Chondrocyte (in vitro differentiated cells): ENCODE measurements at places on chromosomes 12 and 14.

DNA sequence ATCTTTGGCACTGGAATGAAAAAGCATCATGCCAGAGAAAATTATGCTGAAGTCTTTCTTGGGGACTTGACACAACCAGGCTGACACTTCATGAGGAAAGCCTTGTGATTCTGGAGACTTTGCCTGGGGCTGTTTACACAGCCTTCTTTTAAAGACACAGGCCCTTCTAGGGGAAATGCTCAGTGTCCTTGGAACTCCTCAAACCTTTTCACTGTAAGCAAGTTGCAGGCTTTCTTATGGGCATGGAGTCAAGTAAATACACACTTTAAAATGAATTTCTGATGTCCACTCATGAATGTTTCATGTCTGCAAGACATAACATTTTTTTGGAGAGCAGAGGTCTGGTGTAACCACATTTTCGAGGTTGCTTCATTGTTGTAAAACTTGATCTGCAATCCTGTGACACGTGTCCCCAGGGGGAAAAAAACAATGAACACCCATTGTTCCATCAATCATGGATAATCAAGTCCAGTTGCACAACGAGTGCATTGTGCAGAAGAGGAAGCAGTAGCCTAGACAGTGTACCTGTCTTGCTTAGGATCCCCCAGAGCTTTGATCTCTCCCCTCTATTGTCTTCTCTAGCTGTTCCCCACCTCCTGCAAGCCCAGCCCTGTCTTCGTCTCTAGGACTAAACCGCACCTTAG, 155.1 kb upstream of the PRICKLE1 start:
- no peak for DNase-seq

DNA sequence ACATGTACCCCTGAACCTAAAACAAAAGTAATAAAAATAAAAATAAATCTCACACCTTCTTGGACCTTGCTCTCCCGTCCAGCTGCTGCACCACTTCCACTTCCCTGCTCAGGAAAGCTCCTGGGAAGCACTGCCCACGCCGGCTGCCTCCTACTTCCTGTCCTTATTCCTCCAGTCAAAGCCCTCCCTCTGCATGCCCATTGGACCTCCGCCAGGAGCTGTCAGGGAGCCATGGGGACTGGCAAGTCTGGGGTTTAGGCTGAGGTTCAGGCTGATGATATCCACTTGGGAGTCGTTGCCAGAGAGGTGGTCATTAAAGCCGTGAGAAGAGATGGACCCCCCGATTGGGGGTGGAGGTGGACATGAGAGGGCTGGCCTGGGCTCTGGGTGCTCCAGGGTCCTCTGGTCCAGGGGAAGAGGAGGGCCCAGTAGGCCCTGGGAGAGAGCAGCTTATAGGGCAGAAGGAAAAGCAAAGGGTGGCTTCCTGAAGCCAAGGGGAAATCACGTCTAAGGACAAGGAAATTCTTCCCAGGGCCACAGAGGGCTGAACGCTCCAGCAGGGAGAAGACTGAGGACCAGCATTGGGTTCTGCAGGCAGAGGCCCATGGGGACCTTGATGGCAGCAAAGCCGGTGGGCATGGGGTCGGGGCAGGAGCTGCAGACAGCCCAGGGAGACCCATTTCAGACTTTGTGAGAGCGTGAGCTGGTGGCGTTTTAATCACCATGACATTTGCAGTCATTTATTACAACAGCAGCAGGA, 78.7 kb downstream of the FZD10 start:
- no peak for DNase-seq

DNA sequence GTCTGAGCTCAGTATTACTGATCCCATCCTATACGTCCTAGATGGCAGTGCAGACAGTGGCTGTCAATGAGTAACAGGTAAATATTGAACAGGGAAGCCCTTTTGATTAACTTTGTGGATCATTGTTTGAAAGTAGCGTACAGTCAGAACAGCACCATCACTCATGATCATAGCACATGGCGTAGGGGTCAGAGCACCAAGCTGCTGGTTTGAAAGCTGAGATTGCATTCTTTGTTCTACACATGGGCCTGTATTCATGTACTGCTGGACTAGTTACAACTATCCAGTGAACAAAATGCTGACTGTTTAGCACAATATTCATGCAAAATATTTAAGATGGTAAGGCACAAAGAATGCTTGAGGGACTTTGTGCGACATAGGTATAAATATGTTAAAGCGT, 131.8 kb downstream of the NPAS3 start:
- no peak for DNase-seq

- DNase-seq: no peak
Observed at GRCh38 chr14:64942531-64943111, at the start of gene GPX2. TSS of gene GPX2 (minus strand) at chr14:64942745. CDS start at chr14:64942726, 19 bp downstream.

DNA sequence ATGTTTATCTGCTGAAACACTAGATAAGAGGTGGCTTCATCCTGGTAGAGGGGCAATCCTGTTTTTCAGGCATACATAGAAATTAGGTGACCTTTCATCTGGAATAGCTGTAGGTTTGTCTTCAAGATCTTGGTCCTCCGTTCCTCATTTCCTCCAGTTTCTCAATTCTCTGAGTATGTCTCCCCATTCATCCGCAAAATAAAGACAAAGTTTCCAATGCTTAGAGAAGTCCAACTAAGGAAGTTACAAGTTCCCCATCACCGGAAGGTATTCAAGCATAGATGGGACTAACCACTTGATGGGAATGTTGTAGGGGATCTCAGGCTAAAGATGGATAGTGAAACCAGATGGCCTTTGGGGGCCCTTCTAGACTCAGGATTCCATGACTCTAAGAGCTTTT, 34.3 kb downstream of the ERG28 start:
- no peak for DNase-seq

DNA sequence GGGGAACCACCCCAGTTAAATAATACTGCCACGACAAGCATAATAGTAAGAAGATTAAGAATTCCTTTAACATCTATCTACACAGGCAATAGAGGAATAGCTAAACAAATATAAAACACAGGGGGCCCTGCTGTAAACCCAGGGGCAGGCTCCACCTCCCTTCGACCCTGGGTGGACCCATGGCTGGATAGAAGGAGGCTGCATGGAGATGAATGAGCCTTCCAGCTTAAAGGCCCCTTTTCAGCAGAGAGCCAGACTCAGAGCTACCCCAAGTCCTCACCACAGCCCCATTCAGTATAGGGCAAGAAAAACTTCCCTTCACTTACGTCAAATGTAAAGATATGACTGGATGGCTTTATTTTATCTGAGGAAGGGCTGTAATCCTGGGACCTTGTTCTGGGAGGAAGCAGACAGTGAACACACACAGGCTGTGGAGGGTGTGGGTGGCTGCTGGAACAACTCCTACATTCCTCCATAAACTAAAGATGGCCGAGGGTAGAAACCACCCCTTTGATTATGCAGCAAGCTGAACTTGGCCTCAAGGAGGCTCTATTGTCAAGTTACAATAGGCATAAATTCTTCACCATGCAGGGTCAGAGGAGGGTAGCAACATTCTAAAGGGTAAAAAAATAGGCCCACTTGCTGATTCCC, 30.4 kb downstream of the NUAK1 start:
- DNase-seq: no peak

- DNase-seq: no peak
Observed at GRCh38 chr12:60172266-60173211, 576.7 kb downstream of the SLC16A7 start.

DNA sequence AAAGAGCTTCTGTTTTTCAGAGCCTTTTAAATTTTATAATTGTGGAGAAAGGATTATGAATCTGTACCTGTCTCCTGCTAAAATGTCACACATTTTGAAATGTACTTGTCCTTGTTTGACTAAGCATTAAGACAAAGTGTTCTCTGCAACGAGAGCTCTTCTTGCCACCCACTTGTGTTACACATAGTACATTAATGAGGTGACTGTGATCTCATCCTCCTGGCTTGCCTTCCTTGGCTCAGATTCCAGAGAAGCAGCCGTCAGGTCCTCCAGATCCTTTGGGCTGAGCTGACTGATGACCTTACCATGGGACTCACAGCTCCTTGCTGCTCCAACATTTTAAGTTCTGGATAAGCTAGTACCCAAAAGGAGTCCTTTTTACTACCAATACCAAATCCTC, 81.4 kb downstream of the BBS10 start:
- DNase-seq: no peak

- DNase-seq: peak; percentile 75
Observed at GRCh38 chr12:63150713-63151622, at the start of gene AVPR1A. TSS of gene AVPR1A (minus strand) at chr12:63151201. CDS start at chr12:63150836, 365 bp downstream.

- no peak for DNase-seq
Observed at GRCh38 chr12:57342207-57342691, 88.6 kb downstream of the R3HDM2 start.

GRCh38 chr14:68518761-68519670, 273.9 kb downstream of the ZFP36L1 start:
- no peak for DNase-seq

DNA sequence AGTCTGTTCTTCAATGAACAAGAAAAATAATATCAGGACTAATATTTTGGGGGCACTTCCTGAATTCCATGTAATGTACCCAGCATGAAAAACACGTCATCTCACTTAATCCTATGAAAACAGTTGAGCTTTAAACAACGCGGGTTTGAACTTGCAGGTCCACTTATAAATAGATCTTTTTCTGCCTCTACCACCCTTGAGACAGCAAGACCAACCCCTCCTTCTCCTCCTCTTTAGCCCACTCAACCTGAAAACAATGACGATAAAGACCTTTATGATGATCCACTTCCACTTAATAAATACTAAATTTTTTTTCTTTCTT, 203.9 kb upstream of the KRR1 start:
- no peak for DNase-seq

DNA sequence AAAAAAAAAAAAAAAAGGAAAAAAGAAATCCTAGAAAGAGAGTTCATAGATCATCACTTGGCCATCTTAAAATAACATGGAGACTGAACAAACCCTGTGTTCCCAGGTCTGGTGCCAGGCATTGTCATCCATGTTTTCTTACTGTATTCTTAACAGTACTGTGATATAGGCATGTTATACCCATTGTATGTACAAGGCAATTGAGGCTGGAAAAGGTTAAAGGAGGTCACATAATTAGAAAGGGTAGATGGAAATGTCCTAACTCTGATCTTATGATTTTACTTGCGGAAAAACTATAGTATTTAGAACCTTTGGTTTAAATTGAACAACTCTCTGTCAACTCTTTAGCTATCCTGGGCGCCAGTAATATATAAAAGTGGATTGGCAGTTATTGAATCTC, 478.2 kb upstream of the RGS6 start:
- DNase-seq: no peak

DNA sequence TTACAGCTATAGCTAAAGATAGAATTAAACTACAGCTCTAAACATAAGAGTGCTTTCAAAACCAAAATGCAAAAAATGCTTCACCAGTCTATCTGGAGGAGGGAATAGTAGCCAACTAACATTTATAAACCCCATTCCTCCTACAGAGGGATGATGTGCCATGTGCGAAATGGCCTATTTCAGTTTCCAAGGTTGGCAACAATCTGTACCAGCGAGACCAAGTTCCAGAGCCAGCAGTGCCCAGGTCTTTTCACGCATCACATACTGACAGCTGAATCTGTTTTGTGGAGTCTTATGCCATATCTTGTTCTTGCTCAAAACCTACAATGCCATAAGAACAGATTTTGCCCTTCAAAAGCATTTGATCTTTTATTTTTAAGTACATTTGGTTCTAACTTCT, 24.5 kb downstream of the NELL2 start:
- no peak for DNase-seq

DNA sequence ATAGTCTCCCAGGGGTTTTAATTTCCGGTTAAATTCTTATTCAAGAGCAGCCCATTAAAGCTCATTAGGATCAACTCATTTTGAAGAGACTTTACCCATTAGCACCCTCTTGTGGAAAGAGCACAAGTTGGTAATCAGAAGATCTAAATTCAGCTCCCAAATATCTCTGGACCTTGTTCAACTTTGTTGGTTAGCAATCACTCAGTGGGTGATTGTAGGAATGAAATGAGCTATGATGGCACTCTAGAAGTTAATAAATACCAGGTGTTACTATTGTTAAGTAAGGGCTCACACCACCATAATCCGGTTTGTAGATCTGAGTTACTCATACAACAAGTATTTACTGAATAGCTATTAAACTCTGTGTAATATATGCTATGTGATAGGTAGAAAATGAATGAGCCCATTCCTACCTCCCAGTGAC, 42.9 kb downstream of the TRIP11 start:
- DNase-seq: no peak

- DNase-seq: no peak
Observed at GRCh38 chr12:65055859-65056258, 65.2 kb downstream of the WIF1 start.

GRCh38 chr12:12523229-12523628, 39.4 kb downstream of the DUSP16 start:
- DNase-seq: no peak

GRCh38 chr14:78834766-78835451, 664.7 kb downstream of the NRXN3 start:
- DNase-seq: no peak

- no peak for DNase-seq
Observed at GRCh38 chr12:3523058-3523457, 32.1 kb downstream of the PRMT8 start.

DNA sequence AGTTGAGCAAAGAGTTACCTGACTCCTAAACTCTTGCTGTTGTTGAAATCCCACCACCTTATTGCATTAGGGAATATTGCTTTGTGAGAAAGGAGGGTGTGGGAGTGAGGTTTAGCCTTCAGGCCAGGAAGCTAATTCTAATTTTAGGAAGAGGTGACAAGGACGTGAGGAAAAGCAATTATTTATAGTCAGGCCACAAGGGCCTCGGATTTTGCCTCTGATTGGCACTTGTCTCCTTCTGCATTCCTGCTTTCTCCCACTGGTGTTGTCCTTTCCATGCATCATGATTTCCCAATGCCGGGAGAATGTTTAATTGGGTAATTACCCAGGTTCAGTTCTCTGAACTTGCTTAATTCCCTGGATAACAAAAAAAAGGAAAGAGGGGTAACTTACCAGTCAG, 37.9 kb upstream of the SLC38A2 start:
- no peak for DNase-seq

DNA sequence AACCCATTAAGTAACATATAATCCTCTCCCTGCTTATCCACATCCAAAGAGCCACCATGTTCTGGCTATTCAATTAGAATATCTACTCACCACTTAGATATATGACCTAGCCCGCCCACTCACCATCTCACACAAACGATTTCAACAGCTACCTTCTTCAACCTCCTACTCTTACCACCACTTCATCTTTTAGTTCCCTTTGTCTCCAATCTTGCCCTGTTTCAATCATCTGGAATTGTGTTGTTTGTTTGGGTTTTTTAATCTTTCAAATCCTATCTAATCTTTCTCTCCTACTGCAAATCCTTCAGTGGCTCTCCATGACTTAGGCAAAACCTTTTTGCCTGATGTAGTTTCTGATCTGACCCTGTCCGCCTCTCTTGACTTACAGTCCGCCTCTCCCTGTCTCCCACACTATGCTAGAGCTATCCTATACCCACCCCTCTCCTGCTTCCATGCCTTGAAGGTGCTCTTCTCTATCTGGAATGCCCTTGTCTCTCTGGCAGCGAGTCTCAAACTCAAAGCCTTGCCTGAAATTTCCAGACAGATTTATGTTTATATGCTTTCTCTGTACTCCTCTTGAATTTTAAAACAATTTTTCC, 161.0 kb upstream of the CRY1 start:
- DNase-seq: no peak

DNA sequence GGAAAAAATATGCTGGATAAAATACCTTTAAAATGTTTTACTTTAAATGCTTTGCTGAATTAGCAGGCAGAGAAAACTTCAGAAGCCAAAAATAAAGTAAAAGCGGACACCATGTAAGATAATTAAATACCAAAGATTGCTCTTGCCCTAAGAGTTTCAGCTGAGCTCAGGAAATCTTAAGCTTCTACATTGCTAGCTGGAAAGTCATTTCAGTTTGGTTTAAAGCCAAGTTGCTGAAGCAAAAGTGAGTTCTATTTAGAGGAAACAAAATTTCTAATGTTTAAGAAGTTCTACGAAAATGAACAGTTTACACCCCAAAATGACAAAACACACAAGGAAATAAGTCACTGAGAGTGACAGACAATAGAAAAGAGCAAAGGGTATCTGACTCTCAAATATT, 310.0 kb downstream of the ADAMTS20 start:
- no peak for DNase-seq
